NCI-H1417 (cell line): ENCODE measurements at places on chromosomes 1 and 21.

GRCh38 chr1:218852527-218852926 is 321.2 kb upstream of the LYPLAL1 start:
- DNase-seq = no peak

- DNase-seq = no peak
These were observed 46.3 kb downstream of the POFUT2 start for GRCh38 chr21:45241357-45241756.

DNA sequence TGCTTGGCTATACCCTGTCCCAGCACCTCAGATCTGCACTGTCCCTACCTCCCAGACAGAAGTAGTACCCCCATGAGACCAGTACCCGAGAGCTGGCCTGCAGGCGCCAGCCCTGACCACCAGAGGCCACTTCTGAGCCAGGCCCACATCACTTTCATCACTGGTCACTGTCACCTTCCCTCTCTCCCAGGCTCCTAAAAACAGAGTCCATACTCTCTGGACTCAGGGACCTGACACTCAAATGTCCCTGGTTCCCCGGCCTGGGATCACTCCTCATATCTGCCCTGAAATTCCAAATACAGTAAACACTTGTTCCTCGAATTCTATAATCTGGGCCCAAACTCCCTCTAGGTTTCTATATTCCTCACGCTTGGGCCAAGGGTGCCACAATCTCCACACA is 18.7 kb downstream of the TMEM53 start:
- DNase-seq = no peak

- DNase-seq = no peak
These were observed 5.8 kb upstream of the ETV3L start for GRCh38 chr1:157105298-157105987.

GRCh38 chr1:27878039-27878438 is 5.7 kb downstream of the THEMIS2 start:
- no peak for DNase-seq

DNA sequence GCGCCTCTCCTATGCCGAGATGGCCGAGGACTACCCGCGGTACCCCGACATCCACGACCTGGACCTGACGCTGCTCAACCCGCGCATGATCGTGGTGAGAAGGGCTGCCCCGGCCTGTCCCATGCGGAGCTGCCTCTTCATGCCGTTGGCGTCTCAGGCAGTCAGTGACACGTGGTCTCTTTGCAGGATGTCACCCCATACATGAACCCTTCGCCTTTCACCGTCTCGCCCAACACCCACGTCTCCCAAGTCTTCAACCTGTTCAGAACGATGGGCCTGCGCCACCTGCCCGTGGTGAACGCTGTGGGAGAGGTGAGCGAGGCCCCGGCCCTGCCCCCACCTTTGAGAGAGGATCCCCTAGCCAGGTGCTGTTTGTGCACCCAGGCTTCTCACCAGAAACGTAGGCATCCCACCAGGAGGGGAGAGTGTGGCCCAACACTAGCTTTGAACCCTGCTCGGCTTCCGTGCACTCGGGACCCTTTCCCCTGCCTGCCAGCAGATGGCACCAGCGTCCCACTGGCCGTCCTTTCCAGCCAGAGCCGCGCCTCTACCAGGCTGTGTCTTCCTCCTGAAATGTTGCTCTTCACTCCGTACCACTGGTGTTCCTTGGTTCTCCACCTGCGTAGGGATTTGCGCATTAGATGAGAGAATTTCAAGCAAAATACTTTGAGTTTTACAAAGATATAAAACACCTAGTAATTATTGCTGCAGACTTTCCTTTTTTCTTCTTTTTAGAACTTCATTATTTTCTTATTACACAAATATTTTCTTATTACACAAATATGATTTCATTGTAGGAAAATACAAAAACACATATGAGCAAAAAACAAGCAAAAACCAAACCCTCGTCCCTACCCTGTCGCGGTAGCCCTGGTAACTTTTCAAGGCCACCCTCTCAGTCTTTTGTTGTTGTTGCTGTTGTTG is 9.0 kb downstream of the NPPA start:
- peak; percentile 70 for DNase-seq

DNA sequence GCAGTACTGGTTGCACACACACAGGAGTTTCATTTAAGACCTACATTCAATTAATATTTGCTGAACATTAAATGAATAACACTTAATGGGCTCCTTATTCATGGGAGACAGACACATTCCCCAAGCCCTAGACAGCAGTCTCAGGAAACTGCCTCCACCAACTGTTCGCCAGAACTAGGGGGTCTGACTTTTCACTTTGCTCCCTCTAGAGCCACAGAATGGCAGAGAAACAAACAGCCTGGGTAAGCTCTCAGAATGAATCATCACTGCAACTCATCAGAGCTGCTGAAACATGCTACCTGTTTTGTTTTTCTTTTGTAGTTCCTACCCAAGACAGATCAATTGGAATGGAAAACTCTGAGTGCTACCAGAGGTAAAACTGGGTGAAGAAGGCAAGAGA is 31.7 kb downstream of the ELK4 start:
- DNase-seq = no peak

DNA sequence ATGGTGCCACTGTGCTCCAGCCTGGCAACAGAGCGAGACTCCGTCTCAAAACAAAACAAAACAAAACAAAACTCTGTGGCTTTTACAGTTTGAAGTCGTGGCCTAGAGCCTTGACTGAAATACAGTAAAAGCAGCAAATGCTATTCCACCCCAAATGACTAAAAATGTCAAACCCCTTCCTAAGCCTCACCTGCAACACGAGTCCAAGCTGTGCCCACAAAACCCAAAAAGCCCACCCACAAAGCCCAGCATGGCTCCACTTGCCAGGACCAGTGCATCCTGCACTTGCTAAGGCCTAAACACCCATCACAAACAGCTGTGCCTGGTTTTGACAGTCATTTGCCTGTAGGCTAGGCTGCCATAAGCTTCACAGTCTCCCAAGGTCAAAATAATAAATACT is 21.3 kb downstream of the VAV3 start:
- no peak for DNase-seq

DNA sequence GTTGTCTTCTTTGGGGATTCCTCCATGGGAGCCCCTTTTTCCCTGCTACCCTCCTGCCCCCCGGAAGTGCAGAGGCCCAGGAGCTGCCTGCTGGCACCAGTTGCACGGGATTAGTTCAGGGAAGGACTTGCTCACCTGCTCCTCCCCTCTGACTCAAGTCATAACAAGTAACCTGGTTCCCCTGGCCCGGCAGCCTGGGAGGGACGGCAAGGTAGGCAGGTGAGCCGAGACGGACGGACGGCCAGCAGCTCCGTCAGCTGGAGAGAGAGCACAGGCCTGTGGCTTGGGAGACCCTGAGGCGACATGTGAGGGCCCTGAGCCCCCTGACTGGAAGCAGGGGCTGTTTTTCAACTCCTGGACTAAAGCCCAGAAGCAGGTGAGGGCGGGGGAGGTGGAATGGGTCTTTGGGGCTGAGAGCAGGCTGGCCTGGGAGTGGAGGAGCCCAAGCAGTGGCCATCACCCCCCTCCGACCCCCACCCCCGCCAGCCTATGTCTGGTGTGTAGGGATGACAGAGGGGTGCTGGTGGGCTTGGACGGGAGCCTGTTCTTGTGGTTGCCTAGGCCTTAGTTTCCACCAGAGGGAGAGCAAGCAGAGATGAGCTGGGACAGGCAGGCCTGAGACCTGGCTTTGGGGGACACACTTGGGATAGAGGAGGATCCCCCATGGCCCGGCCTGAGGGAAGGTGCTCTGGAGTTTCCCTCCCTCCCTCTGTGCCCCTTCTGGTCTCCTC is at the start of gene INAVA:
TSS of gene INAVA (plus strand) at position 189 of the 731 bp plus-strand sequence. CDS start 3,501 bp downstream, outside the sequence.
- no peak for DNase-seq

GRCh38 chr1:94093996-94094395 is 27.0 kb downstream of the ABCA4 start:
- DNase-seq = no peak

DNA sequence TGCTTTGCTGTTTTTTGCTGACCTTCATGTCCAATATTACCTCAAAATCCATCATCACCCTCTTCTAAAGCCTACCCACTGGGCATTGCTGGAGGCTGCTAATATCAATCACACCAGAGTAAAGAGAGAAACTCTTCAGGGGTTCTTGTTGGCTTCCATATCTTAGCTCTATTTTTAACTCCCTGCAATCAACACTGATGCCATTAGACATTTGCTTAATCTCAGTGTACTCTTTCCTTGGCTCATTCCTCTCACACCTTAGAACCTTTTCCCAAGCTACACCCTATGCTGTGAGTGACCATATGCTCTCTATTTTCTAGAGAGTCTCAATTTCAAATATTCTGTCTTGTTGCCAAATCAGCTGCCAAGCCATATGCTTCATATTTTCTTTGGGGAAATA is 40.6 kb upstream of the RABGAP1L start:
- no peak for DNase-seq

- DNase-seq = no peak
These were observed 85.8 kb upstream of the DIRAS3 start for GRCh38 chr1:68136187-68136586.

DNA sequence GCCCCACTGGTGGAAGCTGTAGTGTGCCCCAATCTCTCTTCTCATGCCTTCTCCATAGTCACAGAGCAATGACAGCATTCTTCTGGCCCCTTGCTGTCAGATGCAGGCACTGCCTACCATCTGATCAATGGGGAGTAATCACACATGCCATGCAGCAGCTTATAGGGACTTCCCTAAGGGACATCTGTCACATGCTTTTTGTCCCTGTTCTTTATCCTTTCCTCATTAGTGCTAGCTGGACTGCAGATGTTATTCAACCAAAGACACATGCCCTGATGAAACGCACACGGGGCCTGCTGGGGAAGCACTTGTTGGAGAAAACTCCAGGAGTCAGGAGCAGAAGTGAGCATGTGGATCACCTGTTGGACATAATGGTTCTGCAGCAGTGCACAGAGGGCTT is 108.7 kb downstream of the KCNJ15 start:
- no peak for DNase-seq

- DNase-seq = no peak
These were observed 105.6 kb upstream of the SOD1 start for GRCh38 chr21:31553926-31554325.

DNA sequence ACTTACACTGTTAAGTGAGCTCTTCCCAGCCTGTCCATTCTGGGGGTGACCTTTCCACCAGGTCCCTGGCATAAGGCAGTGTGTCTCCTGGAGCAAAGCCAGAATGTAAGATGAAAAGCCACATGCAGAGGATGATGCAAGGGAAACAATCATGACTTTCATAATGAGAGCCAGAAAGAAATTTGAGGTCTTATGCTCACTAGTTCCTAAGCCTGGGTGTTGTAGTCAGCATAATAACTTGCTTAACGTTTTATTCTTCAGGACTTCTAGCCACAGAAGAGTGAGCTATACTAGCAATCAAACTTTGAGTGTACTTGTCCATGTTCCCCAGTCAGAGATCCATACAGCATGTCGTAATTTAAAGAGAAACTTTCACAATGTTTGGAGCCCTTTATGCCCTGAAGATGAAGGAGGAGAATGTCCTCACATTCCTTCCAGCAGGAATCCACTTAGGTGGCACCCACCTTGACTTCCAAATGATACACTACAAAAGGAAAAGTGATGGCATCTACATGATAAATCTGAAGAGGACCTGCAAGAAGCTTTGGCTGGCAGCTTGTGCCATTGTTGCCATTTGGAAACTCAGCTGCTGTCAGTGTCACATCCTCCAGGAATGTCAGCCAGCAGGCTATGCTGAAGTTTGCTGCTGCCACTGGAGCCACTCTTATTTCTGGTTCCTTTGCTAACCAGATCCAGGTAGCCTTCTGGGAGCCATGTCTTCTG is 60.5 kb upstream of the FOXD3 start:
- no peak for DNase-seq

GRCh38 chr1:3847081-3847480 is 9.9 kb downstream of the CEP104 start:
- DNase-seq = no peak

DNA sequence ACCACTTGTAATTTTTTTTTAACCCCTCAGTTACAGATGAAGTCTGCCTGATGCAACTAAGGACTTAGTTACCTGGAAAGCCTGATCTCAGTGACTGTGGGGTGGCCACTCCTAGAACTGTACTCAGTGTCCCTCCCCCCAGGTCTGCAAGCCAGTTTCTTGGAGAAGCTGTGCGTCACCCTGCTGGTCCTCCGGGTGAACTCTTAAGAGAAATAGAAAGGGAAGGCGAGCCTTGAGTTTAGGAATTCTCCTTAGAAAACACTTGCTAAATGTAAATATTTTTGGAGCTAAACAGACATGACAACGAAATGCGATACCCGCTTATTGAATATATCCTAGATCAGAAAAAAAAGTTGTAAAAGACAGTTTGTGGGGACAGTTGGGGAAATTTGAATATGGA is 730 bp downstream of the SLC16A4 start:
- DNase-seq = no peak

DNA sequence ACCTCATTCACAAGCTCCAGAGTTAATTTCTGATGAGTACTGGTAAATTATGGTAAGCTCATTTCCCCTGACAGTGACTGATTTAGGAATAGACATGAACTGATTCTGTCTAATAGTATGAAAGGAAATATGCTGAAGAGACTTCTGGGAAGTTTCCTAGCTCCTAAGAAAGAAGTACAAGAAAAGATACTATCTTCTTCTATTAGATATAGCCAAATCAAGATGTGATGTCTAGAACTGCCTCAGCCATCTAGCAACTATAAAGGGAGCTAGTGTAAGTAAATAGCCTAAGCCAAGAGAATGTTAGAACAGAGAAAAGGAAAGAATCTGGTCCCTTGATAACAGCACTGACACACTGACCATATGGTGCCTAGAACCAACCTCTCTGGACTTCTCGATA is 10.7 kb upstream of the PHTF1 start:
- no peak for DNase-seq

GRCh38 chr1:169523904-169524303 is 38.2 kb upstream of the SLC19A2 start:
- DNase-seq = no peak
